ENCODE measurements at places on chromosomes 2 and 18. TPM values are rescaled to one million over a fixed set of nuclear protein-coding genes. Genes with fewer than 3 reads are reported as not detected.
A peak's percentile ranks its signal among the peaks of the same experiment; 100 is the strongest.

DNA sequence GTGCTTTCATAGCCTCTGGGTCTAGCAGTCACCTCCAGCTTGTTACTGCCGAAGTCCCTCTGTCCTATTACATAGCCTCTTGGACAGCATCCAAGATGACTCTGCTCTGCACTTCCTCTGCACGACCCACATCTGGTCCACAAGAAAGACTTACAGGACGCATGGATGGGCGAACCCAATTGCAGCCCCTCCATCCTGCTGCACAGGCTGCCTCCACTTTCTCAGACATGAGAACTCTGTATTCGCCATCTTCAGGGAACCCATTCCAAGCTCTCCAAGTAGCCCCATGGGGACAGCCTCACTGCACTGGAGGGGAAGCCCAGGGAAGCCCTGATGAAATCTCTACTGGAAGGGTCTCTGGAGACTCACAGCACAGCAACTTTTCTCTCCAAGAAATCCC is 172.1 kb downstream of the GFPT1 start:
- no peak for DNase-seq

GRCh38 chr2:197244349-197244748 is 66.2 kb downstream of the ANKRD44 start:
- DNase-seq: no peak

DNA sequence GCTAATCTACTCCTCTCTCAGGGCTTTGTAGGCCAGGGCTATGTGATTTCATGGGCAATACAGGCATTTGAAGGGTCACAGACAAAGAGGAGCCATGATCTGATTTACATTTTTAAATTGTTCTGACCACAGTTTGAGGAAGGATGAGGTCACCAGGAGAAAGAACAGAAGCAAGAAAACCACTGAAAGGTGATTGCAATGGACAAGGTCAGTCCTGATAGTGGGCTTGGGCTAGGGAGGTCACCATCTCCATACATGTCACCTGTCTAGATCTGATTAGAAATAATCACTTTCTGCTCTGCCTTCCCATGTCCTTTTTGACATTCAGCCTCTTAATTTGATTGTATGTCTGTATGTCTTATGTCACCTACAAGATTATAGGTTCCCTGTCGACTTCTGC is 248.9 kb upstream of the CWC22 start:
- DNase-seq: no peak

- no peak for DNase-seq
These were observed 8.7 kb upstream of the RPRD1A start for GRCh38 chr18:36075862-36076587.

DNA sequence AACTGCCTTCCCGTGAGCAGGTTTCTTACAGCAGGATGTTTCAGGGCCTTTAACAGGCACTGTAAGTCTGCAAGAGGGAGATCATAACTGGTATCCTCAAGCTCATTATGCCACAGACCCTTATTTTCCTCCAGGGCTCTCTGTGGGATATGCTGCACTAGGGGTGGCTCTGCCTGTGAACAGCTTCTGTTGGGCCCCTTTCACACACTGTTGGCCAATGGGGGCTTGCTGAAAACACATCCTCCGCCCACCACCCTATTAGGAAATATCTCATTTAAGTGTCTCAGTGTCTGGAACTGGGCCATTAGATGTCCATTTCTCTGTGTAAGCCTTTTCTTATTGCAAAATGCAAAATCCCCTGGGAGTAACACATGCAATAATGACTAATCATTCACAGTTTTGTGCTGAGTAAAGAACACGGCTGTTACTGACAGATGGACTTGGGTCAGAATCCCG is 414.3 kb upstream of the HS6ST1 start:
- no peak for DNase-seq

DNA sequence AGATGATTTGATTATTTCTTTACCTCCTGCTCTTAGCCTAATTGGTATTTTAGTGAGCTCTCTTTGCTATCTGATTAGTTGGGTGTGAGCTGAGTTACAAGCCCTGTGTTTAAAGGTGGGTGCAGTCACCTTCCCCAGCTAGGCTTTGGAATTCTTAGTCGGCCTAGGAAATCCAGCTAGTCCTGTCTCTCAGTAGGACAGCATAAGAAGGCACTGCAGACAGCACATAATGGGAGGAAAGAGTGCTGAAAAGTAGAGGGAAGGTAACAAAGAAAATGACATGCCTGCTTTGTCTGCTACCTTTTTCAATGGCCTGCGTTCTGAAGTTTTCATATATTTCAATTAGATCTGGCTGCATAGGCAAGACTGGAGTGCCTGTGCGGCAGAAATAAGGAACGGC is 1794.0 kb upstream of the CELF4 start:
- DNase-seq: no peak

GRCh38 chr2:196677404-196677803 is 37.9 kb downstream of the CCDC150 start:
- DNase-seq: no peak

DNA sequence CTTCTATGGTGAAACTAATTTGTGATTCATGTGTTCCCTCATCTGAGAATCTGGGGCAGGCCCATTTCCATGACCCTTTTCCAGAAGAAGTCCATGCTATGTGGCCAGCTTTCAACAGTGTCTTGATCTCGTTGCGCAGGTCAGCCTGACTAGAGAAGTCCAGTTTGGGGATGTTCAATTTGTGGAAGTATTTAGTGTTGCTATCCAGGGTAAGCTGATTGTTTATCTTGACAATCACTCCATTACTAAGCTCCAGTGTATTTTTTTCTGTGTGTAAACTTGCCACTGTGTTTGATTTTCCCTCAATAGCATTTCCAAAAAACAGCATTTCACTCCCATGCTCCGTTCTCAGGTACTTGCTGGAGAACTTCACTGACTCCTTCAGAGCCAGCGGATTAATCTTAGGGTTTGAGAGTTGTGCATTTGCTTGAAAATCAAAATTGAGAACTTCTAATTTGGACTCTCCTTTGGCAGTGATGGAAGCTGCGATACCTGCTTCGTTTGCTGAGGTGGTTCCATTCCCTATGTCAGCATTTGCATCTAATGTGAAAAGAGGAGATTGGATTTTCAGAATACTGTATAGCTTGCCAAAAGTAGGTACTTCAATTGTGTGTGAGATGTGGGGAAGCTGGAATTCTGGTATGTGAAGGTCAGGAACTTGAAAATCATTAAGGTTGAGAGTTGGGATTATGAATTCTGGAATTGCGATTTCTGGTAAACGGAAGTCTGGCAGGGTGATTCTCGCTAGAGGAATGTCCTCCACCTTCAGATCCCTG is 35.7 kb downstream of the APOB start:
- DNase-seq: no peak

GRCh38 chr2:217086038-217086522 is 226.2 kb upstream of the TNP1 start:
- DNase-seq: no peak

DNA sequence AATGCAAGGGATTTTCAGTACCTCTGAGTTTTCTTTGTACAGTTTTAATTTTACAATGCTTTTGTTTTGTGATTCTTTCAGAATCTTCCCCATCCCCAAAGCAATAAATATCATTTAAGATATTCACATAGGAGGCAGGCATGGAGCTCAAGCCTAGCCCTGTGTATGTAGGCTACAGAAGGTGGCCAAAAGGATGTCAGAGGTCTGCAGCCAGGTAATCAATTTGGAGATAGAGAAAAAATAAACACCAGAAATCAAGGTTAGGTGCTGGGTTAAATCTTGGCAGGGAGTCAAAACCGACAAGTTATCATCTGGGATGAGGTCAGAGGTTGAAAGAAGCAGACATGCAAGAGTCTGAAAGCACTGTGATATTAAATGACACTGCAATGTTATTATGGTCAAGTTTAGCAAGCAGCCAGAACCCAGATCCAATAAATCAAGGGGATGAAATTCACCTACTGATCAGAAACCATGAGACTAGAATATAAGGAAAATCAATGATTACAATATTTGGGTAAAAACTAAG is 45.1 kb upstream of the LRP1B start:
- no peak for DNase-seq

DNA sequence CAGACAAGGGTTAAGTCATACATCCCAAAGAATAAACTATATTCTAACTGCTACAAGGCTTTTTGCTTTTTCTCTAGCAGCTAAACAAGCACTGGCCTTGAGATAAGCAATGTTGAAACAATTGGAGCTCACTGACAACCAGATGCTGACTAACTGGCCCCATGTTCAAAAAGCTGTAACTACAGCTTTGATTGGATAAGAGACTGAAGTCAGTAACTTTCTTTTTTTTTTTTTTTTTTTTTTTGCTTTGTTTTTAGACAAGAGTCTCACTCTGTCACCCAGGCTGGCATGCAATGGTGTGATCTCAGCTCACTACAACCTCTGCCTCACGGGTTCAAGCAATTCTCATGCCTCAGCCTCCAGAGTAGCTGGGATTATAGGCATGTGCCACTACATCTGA is 45.4 kb upstream of the TMEM163 start:
- DNase-seq: no peak

DNA sequence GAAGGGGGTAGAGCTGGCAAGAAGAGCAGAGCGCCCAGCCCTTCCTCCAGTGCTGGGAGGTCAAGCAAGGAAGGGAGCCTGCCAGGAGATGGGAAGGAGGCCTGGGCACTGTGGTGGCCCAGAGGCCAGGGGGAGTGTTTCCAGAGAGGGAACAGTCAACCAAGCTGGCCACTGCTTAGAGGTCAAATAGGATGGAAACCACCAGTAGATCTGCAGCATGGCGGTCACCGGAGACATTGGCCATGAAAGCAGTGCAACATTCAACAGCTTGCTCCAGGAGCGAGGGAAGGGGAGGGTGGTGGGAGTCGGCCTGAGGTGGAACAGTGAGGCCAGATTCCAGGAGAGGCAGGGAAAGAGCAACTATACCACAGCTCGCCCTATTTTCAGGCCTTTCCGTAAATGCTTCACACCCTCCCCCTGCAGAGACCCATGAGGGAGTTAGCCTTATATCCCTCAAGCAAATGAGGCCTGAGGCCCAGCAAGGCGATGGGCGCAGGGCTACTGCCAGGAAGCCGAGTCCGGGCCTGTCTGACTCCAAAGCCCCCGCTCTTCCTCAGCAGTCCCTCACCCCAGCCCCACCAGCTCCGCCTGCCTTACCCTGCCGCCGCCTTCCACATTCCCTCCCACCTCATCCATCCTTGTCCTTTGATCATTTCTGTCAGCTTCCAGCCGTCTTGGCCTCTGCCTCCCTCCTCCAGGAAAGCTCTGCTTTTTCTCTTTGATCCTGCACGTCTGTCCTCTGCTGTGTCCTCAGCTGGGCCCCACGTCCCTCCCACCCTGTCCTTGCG is 17.0 kb downstream of the KCNK3 start:
- no peak for DNase-seq

DNA sequence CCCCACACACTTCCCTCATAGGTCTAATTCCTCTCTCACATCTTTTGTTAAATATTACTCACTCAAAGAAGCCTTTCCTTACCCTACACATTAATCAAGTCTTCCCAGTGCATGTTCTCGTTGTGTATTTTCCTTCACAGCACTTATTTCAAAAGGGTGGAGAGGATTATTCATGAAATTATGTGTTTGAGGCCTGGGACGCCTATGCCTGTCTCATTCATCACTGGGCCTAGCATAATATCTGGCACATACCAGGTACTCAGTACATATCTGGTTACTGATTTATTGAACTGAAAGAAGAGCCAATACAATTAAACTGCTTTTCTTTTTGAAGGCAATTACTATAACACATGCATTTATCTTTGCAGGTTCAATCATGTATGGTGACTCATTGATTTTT is 15.1 kb upstream of the MALL start:
- no peak for DNase-seq

GRCh38 chr2:64599469-64599868 is 54.2 kb downstream of the SERTAD2 start:
- DNase-seq: no peak

GRCh38 chr2:221347471-221347870 is 224.6 kb downstream of the EPHA4 start:
- DNase-seq: no peak

DNA sequence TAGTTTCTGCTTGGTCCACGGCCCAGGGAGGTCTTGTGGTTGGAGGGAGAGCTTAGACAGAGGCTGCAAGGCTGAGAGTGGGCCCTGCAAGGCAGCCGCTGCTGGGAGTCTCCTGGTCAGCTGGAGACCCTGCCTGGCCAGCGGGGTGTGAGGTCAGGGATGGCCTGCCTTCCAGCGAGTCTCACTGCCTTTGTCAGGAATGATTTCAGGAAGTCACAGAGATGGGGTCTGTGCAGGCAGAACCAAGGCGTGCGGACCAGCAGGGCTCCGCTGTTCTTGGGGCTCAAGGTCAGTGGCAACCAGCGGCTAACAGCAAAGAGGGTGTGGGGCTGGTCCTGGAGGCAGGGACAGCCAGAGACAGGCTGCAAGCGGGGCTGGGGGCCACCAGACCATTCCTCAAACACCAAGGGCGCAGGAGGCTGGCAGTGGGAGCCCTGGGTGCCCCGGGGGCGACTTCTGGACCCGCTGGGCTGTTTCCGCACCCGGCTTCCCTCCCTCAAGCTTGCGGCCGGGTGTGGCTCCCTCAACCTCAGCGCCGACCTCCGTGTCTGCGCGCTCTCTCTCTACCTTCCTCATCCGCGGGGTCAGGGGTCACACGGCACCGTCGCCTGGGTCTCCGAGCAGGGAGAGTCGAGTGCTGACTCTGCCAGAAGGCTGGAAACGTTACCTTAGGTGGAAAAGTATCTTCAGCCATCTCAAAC is 124.5 kb upstream of the CTDP1 start:
- peak; percentile 22 for DNase-seq

GRCh38 chr2:19757586-19757985 is 144.2 kb downstream of the TTC32 start:
- DNase-seq: no peak

DNA sequence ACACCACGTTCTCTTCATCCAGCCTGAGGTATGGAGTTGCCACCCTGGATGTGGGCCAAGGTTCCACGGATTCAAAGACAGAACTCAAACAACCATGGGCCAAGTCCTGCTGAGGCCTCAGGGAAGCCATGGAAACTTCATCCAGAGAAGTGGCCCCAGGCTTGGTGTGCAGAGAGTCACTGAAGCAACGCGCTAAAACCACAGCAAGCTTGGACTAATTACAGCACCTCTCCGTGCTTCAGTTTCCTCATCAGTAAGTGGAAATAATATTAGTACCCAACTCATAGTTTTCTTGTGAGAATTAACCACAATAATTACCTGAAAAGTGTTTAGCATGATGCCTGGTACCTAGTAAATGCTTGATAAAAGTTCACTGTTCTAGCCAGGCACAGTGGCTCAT is 19.2 kb upstream of the AP1S3 start:
- DNase-seq: no peak

DNA sequence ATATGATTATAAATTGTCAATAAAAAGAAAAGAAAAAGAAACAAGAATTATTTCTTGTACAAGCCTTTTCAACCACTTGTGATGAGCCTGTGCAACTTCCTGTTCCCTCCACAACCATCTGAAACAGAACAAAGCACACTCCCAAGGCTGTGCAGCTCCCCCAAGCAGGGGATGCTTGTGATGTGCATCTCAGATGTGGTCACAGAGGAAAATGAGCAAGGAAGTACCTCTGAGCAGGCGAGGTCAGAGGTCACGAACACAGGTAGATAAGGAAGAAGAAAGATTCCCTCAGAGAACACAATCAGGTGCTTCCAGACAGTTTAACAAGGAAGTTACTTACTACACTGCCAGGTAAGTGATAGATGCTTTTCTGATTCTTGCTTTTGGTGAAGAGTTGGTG is 274.8 kb upstream of the SLC39A10 start:
- DNase-seq: no peak

The SERPINB3 gene
- total RNA-seq: 1.7 TPM

The AMER3 gene
- total RNA-seq: 0.59 TPM

The MC4R gene
- total RNA-seq: not detected

The G6PC2 gene
- not detected for total RNA-seq

The SLC14A1 gene
- total RNA-seq: not detected

The APCDD1 gene
- 1.8 TPM for total RNA-seq

The SLC19A3 gene
- 2.3 TPM for total RNA-seq

The ACKR3 gene
- 0.64 TPM for total RNA-seq

The SALL3 gene
- total RNA-seq: 52.4 TPM

The VWA3B gene
- not detected for total RNA-seq

The SELENOI gene
- total RNA-seq: 43.4 TPM

The PROKR1 gene
- total RNA-seq: 1.5 TPM

The POTEC gene
- total RNA-seq: not detected
